ENCODE measurements at places on chromosomes 2 and 18.
A peak's percentile ranks its signal among the peaks of the same experiment; 100 is the strongest.

DNA sequence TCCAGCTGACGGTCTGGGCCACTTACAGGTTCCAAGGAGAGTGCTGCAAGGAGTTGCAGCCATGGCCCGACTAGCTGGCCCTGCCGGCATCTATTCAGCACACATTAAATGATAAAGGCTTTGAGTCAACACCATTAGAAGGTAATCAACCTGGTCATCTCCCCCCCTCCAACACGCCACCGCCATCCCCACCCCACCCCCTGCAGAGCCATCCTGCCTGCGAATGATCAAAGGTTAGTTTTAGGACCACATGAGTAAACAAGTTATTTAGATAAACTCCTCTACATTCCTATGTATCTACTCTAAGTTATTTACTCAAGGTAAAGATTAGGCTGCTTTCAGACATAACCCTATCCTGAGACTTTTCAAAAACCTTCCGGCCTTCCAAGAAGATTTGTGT lies 349.3 kb upstream of the SLC39A10 start:
- no peak for DNase-seq

DNA sequence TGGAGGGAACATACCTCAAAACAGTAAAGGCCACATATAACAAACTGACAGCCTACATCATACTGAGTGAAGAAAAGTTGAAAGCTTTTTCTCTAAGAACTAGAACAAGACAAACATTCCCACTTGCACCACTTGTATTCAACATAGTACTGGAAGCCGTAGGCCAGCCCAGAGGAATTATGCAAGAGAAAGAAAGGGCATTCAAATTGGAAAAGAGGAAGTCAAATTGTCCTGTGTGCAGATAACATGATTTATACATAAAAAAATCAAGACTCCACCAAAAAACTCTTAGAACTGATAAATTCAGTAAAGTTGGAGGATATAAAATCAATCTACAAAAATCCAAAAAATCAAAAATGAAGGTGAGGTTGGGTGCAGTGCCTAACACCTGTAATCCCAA lies 8.0 kb upstream of the KDM3A start:
- no peak for DNase-seq

DNA sequence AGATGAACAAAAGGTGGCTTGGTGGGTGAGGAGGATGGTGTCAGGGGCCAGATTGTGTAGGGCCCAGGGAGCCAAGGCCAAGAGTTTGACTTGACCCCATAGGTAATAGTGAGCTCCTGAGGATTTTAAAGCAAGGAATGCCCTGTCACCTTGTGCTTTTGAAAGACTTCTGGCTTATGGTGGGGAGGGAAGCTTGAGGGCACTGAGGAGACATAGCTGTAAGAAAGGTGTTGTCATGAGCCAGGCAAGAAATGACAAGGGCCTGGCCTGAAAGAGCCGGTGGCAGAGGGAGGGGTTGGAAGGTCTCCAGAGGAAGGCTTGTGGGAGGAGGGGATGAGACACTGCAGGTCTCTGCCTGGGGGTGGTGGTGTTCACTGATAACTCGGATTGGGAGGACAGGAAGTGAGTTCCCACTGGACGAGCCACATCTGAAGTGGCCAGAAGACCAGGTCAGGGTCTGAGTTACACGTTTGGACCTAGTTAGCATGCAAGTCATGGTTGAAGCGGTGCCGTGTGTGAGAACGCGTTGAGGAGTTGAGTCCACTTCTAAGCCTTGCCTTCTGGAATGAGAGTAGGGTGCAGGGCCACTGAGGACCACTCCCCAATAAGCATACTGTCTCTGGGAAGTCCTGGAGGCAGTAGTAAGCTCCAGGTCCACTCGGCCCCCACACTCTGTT lies 64.3 kb downstream of the TET3 start:
- no peak for DNase-seq

GRCh38 chr2:150885236-150885635 lies 376.4 kb downstream of the RBM43 start:
- DNase-seq: no peak

DNA sequence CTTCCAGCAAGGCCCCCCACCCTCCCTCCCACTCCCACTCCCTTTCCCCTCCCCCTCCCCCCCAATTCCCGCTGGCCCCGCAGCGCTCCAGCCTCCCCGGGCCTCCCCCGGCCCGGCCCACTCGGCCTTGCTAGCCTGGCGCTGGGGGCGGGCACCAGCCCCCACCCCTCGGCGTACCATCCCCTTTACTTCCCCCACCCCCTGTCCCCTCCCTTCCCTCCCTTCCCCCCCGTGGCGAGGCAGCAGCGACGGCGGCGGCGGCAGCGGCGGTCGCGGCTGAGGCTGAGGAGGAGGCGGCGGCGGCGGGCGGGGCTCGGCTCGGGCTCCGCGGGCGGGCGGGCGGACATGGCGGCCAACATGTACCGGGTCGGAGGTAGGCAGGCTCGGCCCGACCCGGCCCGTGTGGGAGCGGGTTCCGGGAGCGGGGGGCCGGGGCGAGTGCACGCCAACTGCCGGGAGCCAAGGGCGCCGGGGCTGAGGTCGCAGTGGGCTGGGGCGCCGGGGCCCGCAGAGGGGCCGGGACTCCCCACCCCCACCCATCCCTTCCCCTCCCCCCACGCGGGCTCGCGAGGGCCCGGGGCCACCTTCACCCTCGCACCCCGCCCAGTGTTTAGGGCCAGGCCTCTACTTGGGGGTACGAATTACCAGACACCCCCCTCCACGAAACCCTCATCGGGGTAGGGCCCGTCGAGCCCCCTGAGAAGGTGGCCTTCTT lies at the start of gene MTA3:
Gene MTA3, plus strand, starts transcription at position 232 of the 715 bp plus-strand sequence. Its CDS starts 114 bp downstream, at position 346.
- peak; percentile 70 for DNase-seq

GRCh38 chr18:73842795-73843394 lies 304.7 kb downstream of the FBXO15 start:
- DNase-seq: peak; percentile 60

DNA sequence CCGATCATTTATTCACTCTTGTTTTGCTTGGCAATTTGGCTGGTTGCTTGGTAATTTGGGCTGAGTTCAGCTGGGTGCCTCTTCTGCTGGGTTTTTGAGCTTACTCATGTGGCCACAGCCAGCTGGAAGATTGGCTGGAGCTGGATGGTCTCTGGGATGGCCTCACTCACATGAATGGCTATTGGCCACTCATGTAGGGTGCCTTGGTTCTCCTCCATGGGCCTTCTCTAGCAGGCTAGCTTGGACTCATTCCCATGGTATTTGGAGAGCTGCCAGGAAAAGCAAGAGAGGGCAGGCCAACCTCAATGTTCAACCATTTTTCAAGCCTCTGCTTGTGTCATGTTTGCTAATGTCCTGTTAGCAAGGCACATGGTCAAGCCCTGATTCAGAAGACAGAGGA lies 16.9 kb downstream of the ZAP70 start:
- DNase-seq: no peak

DNA sequence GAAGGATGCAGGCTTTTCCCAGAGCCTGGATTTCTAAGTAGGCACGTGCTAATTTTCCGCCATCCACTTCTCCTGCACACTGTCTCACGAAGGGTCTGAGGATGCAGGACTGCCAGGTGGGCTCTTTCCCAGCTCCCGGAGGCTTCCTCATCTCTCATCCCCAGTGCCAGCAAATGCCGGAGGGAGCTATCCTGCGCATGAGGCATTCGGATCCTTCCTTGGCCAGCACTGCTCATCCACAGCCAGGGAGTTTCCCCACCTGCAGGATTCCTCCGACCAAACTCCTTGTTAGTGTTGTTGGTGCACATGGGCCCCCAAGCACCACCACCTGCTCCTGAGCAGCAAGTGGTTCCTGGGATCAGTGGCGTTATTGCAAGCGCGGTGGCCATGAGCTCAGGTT lies 5.0 kb downstream of the CNDP1 start:
- DNase-seq: no peak

DNA sequence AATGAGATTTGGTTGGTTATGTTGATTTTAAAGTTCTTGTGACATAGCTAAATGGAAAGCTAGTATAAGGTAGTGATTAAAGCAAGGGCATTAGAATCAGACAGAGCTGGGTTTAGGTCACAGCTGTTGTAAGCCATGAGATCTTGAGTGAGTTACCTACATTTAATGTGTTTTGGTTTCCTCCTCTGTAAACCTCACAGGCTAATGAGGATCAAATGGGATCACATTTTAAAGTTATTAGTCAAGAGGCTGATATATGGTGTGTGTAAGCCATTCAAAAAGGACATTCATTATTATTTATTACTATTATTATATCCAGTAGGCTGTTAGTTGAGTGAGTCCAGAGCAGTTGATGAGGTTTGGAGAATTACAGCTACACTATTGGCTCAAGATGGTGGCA lies 416.2 kb downstream of the IRS1 start:
- DNase-seq: no peak

DNA sequence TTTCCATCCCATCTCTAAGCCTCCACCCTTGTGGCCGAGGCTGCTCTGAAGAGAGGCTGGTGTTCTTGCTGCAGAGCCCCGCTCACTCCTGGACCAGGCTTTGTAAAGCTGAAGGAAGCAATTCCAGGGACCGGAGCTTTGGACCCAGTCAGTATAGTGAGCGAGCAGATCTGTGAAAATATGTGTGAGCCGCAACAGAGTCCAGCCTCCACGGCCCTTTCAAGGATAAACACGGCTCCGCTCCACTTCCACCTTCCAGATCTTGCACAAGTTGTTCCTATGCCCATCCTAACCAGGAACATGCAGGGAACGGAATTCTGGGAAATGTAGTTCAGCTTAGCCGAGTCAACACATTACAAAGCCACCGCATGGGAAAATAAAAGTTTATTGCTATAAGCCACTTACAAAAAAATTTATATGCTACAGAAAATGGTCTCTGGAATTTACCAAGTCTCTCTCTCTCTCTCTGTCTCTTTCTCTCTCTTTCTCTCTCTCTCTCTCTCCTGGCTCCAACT lies 151.7 kb upstream of the ZNF521 start:
- no peak for DNase-seq

DNA sequence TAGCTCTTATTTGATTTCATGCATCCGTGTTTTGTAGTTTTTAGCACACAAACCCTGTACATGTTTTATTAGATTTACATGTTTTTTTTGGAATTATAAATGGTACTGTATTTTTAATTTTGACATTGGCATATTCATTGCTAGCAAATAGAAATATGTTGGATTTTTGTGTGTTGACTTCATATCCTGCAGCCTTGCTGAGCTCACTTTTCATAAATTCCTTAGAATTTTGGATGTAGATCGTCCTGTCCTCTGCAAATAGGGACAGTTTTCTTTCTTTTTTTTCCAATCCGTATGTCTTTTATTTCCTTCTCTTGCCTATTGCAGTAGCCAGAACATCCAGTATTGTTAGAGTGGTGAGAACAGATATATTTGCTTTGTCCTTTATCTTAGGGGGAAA lies 46.7 kb upstream of the GPR17 start:
- no peak for DNase-seq

GRCh38 chr2:168599738-168600137 lies 143.7 kb downstream of the CERS6 start:
- no peak for DNase-seq

- no peak for DNase-seq
These were observed 41.6 kb downstream of the LAMA3 start for GRCh38 chr18:23730857-23731256.
